SW 1271 (cell line): ENCODE measurements at places on chromosomes 5 and 9.
A peak's percentile ranks its signal among the peaks of the same experiment; 100 is the strongest.

GRCh38 chr5:84227236-84227635 is 157.4 kb downstream of the EDIL3 start:
- DNase-seq = no peak

DNA sequence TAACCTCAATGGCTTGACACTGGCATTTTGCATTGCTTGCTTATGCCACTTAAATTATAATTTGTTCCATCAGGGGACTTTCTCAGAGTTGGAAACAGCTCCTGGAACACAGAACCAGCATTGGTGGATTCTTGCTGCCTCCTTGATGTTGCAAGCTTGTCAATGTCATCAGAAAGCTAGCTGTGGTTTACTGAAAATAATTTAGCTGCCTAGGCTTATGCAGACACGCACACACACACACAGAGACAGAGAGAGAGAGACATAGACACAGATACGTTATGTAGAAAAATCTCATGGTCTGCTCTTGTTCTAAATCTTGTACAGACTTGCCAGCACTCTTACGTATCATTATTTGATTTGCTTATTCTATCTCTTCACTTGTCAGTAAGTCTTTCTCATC is 78.0 kb downstream of the HMHB1 start:
- no peak for DNase-seq

GRCh38 chr9:9945966-9946365 is 666.8 kb downstream of the PTPRD start:
- DNase-seq = no peak

- DNase-seq = no peak
Observed at GRCh38 chr9:14298601-14299022, 15.3 kb downstream of the NFIB start.

DNA sequence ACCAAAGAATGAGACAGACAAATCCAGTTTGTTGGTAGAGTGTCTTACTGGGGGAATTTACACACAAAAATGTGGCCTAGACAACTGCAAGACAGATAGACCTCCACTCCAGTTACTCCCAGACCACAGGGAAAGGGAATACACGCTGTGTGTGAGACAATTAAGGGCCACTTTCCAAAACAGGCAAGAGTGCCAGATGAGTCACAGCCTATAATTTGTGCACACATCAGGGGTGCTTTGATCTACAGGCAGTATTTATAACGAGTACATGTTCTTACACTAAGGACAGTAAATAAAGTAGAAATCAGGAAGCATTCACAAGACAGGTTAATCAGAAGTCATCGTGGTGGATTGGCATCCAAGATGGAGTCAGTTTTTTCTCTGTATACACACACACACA is 114.8 kb downstream of the ZNF622 start:
- DNase-seq = no peak

DNA sequence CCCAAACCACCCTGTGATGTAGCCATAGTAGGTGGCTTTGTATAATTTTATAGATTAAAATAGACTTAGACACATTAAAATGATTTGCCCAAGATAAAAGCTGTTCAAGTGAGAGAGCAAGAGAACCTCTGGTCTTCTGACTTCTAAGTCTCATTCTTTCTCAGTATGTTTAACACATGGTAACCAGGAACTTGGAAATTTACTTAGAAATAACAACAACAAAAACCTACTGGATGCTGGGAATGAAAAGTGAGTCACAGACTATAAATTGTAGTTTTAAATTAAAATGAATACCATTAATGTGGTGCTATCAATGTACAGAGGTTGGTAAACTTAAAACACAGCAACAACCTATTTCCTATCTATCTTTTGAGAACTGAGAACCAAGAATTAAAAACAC is 30.4 kb downstream of the HMGCR start:
- no peak for DNase-seq

DNA sequence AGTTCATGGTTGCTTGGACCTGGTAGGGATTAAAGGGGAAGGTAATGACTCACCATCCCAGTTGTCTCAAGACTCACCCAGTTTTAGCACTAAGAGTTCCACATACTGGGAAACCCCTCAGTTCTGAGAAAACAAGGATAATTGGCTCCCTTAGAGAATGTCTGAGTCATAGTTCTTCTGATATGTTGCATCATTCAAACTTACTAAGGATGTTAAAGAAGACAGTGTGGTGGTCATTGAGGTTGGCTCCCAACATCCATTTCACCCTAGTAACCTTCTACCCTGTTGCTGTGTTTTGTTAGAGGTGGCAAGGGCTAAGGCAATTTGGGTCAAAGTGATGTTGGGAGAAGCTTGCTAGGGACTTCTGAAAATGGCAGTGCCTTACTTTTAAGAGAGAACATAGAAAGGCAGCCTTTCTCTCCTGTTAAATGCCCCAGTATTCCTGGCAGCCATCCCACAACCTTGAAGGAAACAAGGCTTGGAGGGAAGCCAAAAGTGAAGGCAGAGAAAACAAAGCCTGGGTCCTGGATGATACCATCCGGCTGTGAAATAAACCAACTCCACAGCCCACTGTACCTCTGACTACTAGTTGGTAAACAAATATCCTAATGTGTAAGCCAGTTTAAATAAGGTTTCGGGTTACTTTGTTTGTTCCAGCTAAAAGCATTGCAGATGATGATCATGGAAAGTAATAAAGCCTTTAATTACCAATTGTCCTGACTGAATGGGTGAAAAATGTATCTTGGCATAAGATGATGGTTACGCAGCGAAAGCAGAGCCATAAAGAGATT is 80.4 kb upstream of the ADAMTSL1 start:
- DNase-seq = peak; percentile 56

DNA sequence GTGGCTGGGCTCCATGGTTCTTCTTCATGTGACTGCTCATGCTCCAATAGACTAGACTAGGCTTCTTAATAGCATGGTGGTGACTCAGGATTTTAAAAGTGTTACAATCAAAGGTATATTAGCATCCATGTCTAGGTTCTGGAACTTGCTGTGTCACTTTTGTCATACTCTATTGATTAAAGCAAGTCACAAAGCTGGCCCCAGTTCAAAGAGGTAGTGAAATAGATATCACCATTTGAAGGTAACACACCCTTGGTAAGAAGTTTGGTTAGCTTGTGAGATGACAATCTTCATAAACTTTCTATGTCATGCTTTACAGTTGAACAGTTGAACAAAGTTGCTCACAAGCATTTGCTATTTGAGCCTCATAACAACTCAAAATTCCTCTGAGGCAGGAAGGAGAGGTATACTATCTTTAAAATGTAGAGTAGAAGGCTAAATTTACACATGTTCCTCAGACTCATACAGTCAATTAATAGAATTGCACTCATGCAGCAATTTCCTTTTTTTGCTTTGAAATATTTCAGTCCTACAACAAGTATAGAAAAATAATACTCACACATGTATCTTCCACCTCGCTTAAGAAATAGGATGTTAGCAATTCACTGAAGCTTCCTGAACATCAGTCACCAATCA is 56.8 kb upstream of the TMEM252 start:
- DNase-seq = no peak

DNA sequence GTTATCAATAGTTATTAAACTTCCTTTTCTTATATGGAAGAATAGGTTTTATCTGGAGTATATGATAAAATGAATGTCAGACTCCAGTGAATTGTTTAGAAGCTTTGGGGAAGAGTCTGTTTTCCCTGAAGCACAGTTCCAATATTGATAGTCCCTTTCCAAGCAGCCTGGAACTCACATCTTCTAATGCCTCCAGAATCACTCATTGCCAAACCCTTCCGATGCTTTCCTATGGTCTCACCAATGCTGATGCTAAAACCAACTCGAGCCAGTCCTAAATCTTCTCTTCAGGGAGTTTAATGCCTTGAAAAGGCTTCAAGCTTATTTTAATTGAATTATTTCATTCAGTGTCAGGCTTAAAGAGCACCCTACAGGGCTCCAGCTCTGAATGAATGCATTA is 121.2 kb downstream of the PTTG1 start:
- DNase-seq = no peak

GRCh38 chr5:88364991-88365390 is 96.3 kb upstream of the TMEM161B start:
- DNase-seq = no peak

DNA sequence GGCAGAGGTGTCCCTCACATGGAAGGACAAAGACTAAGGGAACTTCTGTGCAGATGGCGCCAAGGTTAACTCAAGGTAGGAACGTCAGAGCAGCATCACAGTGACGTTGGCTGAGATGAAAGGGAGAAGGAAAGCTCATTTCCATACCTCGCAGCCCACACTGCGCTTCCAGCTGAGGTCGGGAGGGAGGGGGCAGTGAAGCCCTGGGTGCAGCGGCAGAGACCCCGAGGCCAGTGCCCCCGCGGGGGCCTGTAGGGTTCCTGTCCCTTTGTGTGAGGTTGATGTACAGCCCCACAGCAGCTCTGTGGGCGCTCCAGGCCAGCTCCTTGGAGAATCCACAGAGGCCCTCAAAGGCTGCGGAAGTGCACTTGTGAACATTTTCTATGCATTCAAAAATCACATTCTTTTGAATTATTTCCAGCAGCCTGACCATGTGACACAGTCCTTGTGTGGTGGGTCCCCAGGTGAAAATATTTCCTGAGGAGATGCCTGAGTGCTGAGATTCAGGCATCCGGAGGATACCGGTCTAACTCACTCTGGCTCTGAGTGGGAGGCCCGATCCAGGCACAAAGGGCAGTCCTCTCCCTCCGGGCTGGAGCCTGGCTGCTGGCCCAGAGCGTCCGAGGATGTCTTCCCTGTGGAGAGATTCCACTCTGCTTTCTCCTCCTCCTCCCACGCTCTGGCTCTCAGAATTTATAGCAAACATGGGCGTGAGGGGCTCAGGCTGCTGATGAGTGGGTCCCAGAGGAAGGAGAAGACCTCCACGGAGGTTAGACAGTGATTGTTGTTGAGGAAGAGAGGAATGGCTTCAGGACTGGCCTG is 150.7 kb downstream of the ICE1 start:
- no peak for DNase-seq

DNA sequence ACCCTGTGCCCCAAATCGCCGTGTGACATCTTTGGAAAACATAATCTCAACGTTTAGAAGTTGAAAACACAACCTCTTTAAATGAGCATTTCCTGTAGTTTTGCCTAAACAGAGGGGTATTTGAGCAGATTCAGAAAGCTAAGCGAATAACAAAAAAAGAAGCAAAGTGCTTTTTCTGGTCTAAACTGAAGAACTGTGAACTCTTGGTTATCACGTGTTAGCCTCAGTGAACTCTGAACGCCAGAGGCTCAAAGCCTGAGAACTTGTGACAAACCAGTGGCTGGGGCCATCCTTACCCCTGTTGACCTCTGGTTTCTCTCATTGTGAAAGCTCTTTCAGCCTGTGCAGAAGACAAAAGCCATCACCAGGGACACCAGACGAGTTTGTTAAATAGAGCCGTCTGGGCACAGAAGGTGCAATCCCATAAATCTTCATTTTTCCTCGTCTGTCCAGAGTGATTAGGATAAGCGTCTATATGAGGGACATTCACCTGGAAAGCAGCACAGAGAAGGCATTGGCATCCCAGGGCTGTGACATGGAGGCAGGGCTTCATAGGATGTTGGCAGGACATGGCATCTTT is 61.4 kb upstream of the ICE1 start:
- DNase-seq = no peak
